CD4-positive, alpha-beta T cell (primary cell): ENCODE measurements at places on chromosomes 4 and X. TPM values are rescaled to one million over a fixed set of nuclear protein-coding genes. Genes with fewer than 3 reads are reported as not detected.

- DNase-seq = no peak
- no peaks in the 10 kb centered on the region for H3K27me3 ChIP-seq
- H3K4me1 ChIP-seq = no peaks in the 10 kb centered on the region
- no peaks in the 10 kb centered on the region for H3K36me3 ChIP-seq
These were observed 7.2 kb downstream of the GSTCD start for GRCh38 chr4:105715692-105716278.

GRCh38 chr4:16449406-16449805, 223.1 kb upstream of the TAPT1 start:
- H3K27ac ChIP-seq = no peak overlapping the region
- H3K4me3 ChIP-seq = no peak overlapping the region
- H3K27me3 ChIP-seq = no peaks in the 10 kb centered on the region
- no peaks in the 10 kb centered on the region for H3K36me3 ChIP-seq

GRCh38 chr4:10655968-10656367, 28.6 kb downstream of the CLNK start:
- no peaks in the 10 kb centered on the region for H3K4me1 ChIP-seq
- H3K4me3 ChIP-seq = no peak overlapping the region
- DNase-seq = no peak
- H3K27ac ChIP-seq = no peak overlapping the region
- no peaks in the 10 kb centered on the region for H3K36me3 ChIP-seq

GRCh38 chr4:37951461-37952352, 8.5 kb upstream of the PTTG2 start:
- DNase-seq = no peak
- no peaks in the 10 kb centered on the region for H3K27me3 ChIP-seq
- H3K4me3 ChIP-seq = no peak overlapping the region
- no peak overlapping the region for H3K27ac ChIP-seq

SCRG1 gene
- total RNA-seq = not detected

DNA sequence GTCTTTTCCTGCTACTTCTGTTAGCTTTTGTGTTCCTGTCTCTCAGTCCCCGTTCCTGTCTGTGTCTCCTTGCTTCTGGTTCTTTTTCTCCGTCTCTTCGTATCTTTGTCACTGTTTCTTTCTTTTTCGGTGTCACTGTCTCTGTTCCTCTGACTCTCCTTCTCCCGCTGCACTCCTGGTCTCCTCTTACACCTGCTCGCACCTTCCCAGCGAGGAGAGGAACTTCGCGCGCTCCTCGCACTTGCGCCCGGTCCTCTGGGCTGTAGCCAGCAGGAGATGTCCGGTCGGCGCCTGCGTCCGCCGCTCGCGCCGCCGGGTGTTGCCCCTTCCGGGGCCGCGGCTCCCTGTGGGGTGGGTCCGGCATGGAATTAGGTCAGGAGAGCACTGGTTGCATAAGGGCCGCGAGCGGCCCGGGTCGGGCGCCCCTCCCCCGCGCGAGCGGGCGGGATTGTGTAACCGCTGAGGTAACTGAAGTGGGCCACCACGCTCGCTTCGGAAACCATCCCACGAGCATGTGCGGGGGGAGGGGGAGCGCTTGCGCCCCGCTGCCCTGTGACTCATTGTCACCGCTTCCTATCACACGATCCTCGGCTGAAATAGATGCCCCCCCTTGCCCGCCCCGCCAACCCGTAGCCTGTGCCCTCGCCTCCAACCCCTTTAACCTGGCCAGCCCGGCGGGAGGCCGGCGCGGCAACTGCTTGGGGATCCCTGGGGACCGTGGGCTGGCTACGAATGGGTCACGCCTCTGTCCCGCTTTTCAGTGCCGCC, 1.6 kb downstream of the LONRF3 start:
- peak overlapping the region; percentile 68 for H3K4me3 ChIP-seq
- H3K27ac ChIP-seq = peak overlapping the region; percentile 61
- peaks cover 34% of the 10 kb centered on the region for H3K4me1 ChIP-seq
- peaks cover 3% of the 10 kb centered on the region for H3K27me3 ChIP-seq
- peak; percentile 70 for DNase-seq

DNA sequence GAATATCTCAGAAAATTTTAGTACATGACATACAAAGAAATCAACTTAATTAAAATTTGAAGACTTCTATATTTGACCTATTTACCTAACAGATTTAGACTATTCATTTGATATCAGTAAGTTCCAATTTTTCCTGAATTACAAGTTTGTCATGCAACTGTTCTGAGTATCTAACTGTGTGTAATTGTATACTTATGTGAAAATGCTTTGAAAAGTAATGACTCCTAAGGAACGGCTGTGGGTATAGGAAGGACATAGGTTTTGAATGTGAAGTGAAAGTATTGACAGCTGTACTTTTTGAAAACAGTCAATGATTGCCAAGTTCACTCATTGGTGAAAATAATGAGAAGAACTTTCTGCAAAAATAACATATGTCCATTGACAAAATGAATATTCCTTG, 2.9 kb downstream of the GRIA2 start:
- H3K27ac ChIP-seq = no peak overlapping the region
- no peak for DNase-seq
- peaks cover 16% of the 10 kb centered on the region for H3K27me3 ChIP-seq
- no peak overlapping the region for H3K4me3 ChIP-seq
- H3K4me1 ChIP-seq = no peaks in the 10 kb centered on the region

- no peak overlapping the region for H3K27ac ChIP-seq
- H3K4me3 ChIP-seq = no peak overlapping the region
- no peaks in the 10 kb centered on the region for H3K4me1 ChIP-seq
- H3K27me3 ChIP-seq = no peaks in the 10 kb centered on the region
These were observed 6.7 kb upstream of the TMEM154 start for GRCh38 chr4:152686452-152687013.

GRCh38 chrX:150525061-150525919, 43.1 kb upstream of the MTM1 start:
- H3K27me3 ChIP-seq = no peaks in the 10 kb centered on the region
- H3K4me3 ChIP-seq = no peak overlapping the region
- no peaks in the 10 kb centered on the region for H3K4me1 ChIP-seq

GRCh38 chrX:6004529-6004928, 224.1 kb downstream of the NLGN4X start:
- H3K4me1 ChIP-seq = no peaks in the 10 kb centered on the region
- H3K27ac ChIP-seq = no peak overlapping the region
- DNase-seq = no peak

- H3K36me3 ChIP-seq = no peaks in the 10 kb centered on the region
- no peak for DNase-seq
- H3K27me3 ChIP-seq = no peaks in the 10 kb centered on the region
- no peak overlapping the region for H3K4me3 ChIP-seq
- no peak overlapping the region for H3K27ac ChIP-seq
These were observed 42.5 kb downstream of the SYTL5 start for GRCh38 chrX:38048886-38049285.

DNA sequence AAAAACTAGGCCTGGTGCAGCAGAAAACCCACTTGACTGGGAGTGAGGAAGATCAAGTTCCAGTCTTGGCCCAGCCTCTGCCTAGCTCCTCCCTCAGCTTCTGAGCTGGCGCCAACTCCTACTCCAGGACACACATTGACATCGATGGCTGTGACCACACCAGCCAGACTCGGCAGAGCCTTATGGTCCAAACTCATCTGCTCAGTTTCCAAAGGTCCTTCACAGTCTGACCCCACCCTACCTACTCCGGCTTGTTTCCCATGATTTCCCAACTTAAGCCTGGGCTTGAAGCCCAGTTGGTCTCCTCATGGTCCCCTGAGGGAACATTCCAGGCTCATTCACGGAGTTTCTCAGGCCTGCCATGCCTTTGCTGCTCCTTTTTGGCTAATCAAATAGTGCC, 10.1 kb downstream of the ELF4 start:
- H3K4me1 ChIP-seq = peaks cover 86% of the 10 kb centered on the region
- H3K36me3 ChIP-seq = no peaks in the 10 kb centered on the region

DNA sequence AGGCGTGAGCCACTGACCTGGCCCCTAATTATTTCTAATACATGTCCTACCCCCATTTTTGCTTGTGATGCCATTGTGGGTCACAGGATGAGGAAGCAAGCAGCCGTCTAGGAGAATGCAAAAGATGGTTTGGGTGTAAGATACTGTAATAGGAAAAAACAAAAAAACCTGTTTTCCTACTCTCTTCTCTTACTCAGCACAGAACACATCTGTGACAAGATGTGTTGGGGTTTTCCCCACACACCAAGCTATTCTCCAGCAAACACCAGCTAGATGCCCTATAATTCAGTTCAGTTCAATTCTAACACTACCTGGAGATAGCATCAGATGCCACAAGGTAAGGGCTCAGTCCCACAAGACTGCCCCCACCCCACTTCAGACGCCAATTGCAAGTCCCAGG, 15.3 kb upstream of the HPRT1 start:
- no peaks in the 10 kb centered on the region for H3K4me1 ChIP-seq
- no peaks in the 10 kb centered on the region for H3K27me3 ChIP-seq
- H3K36me3 ChIP-seq = no peaks in the 10 kb centered on the region
- DNase-seq = no peak
- no peak overlapping the region for H3K4me3 ChIP-seq
- no peak overlapping the region for H3K27ac ChIP-seq

- no peak overlapping the region for H3K27ac ChIP-seq
- H3K4me3 ChIP-seq = no peak overlapping the region
- no peaks in the 10 kb centered on the region for H3K36me3 ChIP-seq
- no peaks in the 10 kb centered on the region for H3K4me1 ChIP-seq
- no peaks in the 10 kb centered on the region for H3K27me3 ChIP-seq
These were observed 3.1 kb downstream of the RBMXL3 start for GRCh38 chrX:115192244-115192700.

GRCh38 chr4:1784395-1784788, 8.7 kb upstream of the FGFR3 start:
- no peaks in the 10 kb centered on the region for H3K4me1 ChIP-seq
- no peak overlapping the region for H3K27ac ChIP-seq
- H3K36me3 ChIP-seq = no peaks in the 10 kb centered on the region
- no peak for DNase-seq
- no peaks in the 10 kb centered on the region for H3K27me3 ChIP-seq

- H3K4me1 ChIP-seq = no peaks in the 10 kb centered on the region
- no peak for DNase-seq
- no peak overlapping the region for H3K4me3 ChIP-seq
- no peaks in the 10 kb centered on the region for H3K36me3 ChIP-seq
These were observed 46.2 kb downstream of the PCDH19 start for GRCh38 chrX:100363896-100364295.

- no peaks in the 10 kb centered on the region for H3K27me3 ChIP-seq
- no peaks in the 10 kb centered on the region for H3K4me1 ChIP-seq
- no peak for DNase-seq
- no peaks in the 10 kb centered on the region for H3K36me3 ChIP-seq
These were observed 859.4 kb upstream of the FTHL17 start for GRCh38 chrX:31931225-31931624.

OPRPN gene
- total RNA-seq = not detected

GRCh38 chrX:46727441-46727840, 31.5 kb downstream of the SLC9A7 start:
- no peak overlapping the region for H3K27ac ChIP-seq
- H3K36me3 ChIP-seq = no peaks in the 10 kb centered on the region
- DNase-seq = no peak
- no peaks in the 10 kb centered on the region for H3K4me1 ChIP-seq
- H3K4me3 ChIP-seq = no peak overlapping the region
- no peaks in the 10 kb centered on the region for H3K27me3 ChIP-seq

SPANXD gene
- total RNA-seq = not detected

UGT2B10 gene
- total RNA-seq = not detected

DNA sequence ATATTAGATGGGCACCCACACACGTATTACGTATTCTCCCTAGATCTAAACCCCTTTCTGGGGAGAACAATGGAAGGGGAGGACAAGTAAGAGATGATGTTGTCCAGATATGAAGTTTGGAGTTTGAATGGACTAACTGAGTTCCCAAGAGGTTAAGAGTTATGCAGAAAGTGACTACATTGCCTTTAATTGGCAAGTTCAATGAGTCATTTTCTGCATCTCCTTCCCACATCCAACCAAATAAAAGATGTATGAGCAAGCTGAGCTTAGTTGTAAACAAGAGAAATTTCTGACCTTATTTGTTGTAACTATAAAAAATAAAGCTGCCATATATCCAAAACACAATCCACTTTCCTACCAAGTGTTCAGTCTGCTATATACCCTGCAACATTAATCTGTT, 50.5 kb downstream of the TIGD2 start:
- DNase-seq = no peak
- no peak overlapping the region for H3K27ac ChIP-seq
- H3K27me3 ChIP-seq = no peaks in the 10 kb centered on the region
- no peak overlapping the region for H3K4me3 ChIP-seq
- H3K36me3 ChIP-seq = no peaks in the 10 kb centered on the region

DNA sequence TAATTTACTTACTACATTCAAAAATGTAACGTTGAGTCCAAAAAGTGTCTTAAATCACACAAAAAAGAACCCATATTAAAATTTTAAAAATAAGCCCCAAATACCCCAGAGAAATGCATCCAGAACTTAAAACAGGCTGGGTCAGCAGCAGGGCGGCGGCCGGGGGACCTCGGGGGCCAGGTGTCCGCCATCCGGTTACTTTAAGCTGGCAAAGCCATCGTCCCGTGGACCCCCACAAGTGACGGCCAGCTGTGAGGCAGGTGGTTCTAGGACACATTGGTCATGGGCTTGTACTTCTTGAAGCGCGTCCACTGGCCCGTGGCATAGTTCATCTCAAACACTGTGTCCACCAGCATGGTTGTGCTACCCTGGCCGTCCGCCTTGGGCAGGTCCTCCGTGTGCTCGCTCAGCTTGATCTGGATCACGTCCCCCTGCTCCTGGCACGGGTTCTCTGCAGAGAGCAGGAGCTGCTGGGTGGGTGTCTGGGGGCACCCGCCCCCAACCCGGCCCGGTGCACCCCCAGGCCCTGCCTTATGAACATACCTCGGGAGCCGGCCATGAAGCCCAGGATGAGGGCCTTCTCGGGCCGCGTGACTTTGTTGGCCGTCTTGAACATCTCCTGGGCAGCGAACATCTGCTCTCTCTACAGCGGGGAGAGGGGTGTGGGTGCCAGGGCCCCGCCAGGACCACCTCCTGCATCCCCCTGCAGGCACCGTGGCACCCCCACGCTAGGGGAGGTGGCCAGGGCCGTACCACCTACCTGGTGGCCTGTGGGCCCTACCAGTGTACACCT, 25.5 kb downstream of the NELFA start:
- H3K4me1 ChIP-seq = no peaks in the 10 kb centered on the region
- no peaks in the 10 kb centered on the region for H3K27me3 ChIP-seq
- H3K4me3 ChIP-seq = no peak overlapping the region
- DNase-seq = no peak
- no peak overlapping the region for H3K27ac ChIP-seq
- peaks cover 94% of the 10 kb centered on the region for H3K36me3 ChIP-seq

GRCh38 chr4:13777341-13777740, 149.8 kb upstream of the BOD1L1 start:
- no peak overlapping the region for H3K27ac ChIP-seq
- H3K36me3 ChIP-seq = no peaks in the 10 kb centered on the region
- DNase-seq = no peak
- H3K4me1 ChIP-seq = no peaks in the 10 kb centered on the region

- no peaks in the 10 kb centered on the region for H3K27me3 ChIP-seq
- peaks cover 3% of the 10 kb centered on the region for H3K4me1 ChIP-seq
- DNase-seq = no peak
- no peak overlapping the region for H3K4me3 ChIP-seq
- peaks cover 3% of the 10 kb centered on the region for H3K36me3 ChIP-seq
- H3K27ac ChIP-seq = no peak overlapping the region
These were observed 151.8 kb downstream of the TSPAN5 start for GRCh38 chr4:98506462-98507132.

GRCh38 chr4:22191565-22191964, 243.0 kb upstream of the KCNIP4 start:
- no peak for DNase-seq
- no peaks in the 10 kb centered on the region for H3K36me3 ChIP-seq
- no peak overlapping the region for H3K4me3 ChIP-seq
- H3K27ac ChIP-seq = no peak overlapping the region

- H3K4me3 ChIP-seq = no peak overlapping the region
- no peak for DNase-seq
- H3K27ac ChIP-seq = no peak overlapping the region
- H3K27me3 ChIP-seq = no peaks in the 10 kb centered on the region
These were observed 82.1 kb downstream of the SLC39A8 start for GRCh38 chr4:102263024-102263787.
